ENCODE measurements at places on chromosomes 7 and 10.

DNA sequence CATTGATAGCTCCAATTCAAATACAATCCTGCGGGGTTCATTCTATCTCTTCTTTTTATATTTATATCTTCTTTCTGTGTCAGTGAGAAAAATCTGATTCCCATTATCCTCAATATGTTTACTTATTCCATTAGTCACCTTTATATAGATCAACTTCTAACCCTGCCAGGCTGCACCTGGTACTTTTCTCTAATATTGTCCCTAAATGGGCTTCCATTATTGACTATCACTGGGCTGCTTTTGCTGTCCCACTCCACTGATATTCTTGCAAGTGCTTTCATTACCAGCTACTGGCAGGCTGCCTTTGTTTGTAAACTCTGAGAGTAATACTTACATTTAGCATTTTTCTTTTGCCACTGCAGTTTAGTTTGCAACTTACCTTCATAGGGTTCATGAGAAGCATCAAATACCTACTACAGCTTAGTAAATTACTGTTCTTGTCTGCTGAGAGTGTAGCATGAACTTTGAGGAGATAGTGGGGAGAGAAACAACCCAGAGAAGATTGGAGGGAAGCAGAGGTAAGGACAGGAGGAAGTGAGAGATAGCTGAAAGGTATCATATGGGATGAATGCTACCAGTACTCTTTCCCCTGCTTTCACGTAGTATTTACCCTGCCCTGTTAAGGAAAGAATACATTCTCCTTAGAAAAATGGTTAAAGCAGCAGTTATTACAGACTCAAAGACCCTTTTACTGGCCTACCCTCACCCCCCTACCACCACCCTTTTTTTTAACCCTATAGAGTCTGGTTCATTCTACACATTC, 119.1 kb downstream of the PHTF2 start:
- DNase-seq = no peak

GRCh38 chr10:34626158-34626880, 188.8 kb downstream of the PARD3 start:
- DNase-seq = no peak

GRCh38 chr7:131767591-131767990, 211.2 kb upstream of the PODXL start:
- DNase-seq = no peak

GRCh38 chr10:36638462-36639155, 486.8 kb upstream of the ANKRD30A start:
- DNase-seq = no peak

GRCh38 chr7:26919906-26920493, 55.6 kb upstream of the SKAP2 start:
- no peak for DNase-seq

GRCh38 chr10:20622531-20623211, 274.4 kb downstream of the NEBL start:
- DNase-seq = no peak

GRCh38 chr10:67936416-67936815, 52.0 kb downstream of the SIRT1 start:
- DNase-seq = no peak

DNA sequence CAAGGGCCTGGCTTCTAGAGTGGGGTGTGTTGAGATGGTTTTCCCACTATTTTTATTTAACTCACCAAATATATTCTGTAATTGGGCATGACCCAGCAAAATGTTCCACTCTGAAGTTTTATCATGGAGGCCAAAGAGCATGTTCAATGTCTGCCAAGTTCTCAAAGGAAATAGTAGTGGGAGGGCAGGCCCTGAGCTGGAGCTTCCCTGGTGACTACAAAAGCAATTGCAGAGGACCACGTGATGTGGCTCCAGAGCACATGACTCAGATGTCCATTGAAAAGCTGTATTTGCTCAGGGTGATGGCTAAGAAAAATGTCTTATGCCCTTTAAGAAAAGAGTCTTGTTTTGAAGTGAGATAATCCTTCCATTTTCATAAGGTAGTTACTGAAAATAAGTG, 1024.8 kb downstream of the LRMDA start:
- DNase-seq = no peak

GRCh38 chr7:22481726-22482125, 18.3 kb downstream of the STEAP1B start:
- DNase-seq = no peak

DNA sequence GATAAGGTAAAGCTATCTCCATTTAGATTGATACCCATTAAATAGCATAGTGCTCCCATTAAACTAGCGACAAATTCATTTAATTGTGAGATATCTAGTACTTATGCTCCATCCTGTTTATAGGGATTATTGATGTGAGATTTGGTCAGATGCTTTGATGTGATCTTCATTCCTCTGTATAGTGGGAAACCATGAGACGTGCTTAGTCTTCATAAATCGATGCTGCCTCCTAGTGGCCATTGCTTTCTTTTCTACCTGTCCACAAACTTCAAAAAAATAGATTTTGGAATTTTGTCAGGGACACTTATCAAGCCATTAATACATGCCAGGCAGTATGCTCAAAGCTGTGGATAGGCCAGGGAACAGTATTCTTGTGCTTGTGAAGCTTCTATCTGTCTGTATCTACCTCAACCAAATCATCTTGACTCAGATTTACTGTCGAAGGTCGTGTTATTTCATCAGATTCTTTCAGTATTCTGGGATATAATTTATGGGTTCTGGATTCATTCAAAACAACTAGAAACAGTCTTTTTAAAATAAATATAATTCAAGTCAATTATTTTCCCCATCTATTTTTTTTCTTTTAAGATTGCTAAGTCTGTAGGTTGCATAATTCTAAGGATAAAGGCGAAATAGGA, 12.0 kb downstream of the LSM8 start:
- peak; percentile 17 for DNase-seq

GRCh38 chr10:129275886-129276285, 191.2 kb upstream of the MGMT start:
- no peak for DNase-seq

GRCh38 chr10:104925232-104925851, 284.3 kb downstream of the SORCS3 start:
- no peak for DNase-seq

GRCh38 chr7:2627258-2628129, 4.3 kb upstream of the TTYH3 start:
- no peak for DNase-seq

DNA sequence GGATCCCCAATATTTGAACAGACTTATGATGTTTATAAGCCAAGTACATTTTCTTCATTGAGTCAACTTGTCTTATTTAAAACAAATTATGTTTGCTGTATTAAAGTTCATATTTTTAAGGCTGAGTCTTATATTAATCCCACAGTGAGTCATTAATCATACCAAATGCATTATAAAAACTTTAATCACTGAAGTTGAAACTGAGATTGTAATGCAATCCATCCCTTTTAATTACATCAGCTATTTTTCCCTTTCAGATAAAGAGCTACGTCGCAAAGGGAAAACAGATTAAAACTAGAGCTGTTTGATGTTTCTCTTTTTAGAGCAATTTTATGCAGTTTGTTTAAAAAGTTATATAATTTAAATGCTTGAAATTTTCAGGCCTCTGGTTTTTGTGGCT, 183.0 kb downstream of the ARID5B start:
- DNase-seq = no peak

GRCh38 chr10:126502441-126502840, 114.2 kb upstream of the ADAM12 start:
- DNase-seq = no peak

DNA sequence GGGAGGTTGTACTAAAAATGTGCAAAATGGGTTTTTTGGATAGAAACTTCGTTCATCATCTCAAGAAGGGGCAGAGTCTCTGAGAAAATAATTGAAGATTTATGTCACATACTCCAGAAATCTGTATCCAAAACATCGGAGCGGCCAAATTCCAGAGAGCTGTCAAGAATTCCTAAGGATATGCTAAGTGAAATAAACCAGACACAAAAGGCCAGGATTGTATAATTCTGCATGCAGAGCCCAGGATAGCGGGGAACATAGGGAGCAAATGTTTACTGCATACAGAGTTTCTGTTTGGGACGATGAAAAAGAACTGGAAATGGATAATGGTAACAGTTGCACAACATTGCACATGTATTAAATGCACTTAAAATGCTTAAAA, 224.2 kb upstream of the AUTS2 start:
- no peak for DNase-seq

GRCh38 chr10:61750943-61751471, 88.3 kb downstream of the CABCOCO1 start:
- peak; percentile 37 for DNase-seq

GRCh38 chr7:116339564-116339963, 129.2 kb downstream of the TES start:
- no peak for DNase-seq

- DNase-seq = no peak
Measured at GRCh38 chr7:4792537-4793126, 17.2 kb downstream of the AP5Z1 start.
